ENCODE measurements at places on chromosomes 4 and X.

DNA sequence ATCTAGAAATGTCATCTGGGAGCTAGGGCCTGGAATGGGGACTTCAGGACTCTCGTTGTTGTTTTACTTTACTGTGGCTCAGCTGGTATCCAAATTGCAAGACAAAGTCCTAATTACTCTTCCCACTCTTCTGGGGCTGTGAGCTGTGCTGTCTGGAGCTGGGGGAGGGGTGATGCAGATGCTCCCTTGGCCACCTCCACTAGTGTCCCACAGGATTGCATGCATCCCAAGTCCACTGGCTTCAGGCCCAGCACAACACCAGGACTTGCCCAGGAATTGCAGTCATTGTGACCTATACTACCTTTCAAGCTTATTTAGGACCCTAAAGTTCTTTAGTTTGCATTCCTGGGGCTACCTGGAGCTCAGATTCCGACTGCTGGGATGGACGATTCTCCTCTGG lies 366.1 kb upstream of the FAM47C start:
- no peak for DNase-seq

- no peak for DNase-seq
Measured at GRCh38 chr4:48904541-48905142, 1.9 kb downstream of the OCIAD2 start.

DNA sequence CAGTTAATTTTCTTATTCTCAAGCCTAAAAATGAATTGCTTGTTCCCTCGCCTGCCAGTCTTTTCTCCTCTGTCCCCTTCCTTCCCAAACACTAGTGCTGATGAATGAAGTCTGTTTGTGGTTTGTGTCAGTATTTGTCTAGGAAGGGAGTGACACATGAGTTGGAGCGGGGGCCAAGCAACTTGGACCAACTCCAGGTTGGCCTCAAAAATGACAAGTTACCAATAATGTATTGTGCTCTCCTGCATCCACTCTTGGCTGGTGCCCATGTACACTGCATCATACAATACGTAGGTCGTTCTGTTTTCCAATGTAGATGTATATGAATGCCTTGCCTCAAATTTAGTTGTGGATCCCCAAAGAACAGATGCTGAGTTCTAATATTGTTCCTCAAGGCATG lies 223.0 kb upstream of the GPC4 start:
- DNase-seq: no peak

GRCh38 chr4:3437582-3437936 lies 4.2 kb upstream of the HGFAC start:
- DNase-seq: no peak

- no peak for DNase-seq
Measured at GRCh38 chr4:40587351-40587750, 42.3 kb downstream of the RBM47 start.

DNA sequence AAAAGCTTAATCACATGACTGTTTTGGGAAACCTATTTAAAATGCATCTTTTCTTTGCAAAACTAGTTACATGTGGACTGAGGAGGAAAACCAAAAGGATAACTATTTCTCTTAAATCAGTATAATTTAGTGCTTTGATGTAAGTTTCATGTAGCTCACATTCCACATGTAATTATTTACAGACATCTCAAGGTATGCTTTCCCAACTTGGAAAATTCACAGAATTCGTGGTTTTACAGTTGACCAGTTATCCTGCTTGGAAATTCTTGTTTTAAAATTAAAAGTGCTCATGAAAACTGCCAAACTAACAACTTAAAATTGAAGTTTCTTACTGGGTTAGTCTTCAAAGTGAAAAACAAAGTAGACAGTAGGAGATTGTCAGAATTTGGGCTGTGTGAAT lies 52.4 kb downstream of the EDNRA start:
- no peak for DNase-seq

- DNase-seq: no peak
Measured at GRCh38 chrX:71171110-71171801, 26.6 kb downstream of the NLGN3 start.

DNA sequence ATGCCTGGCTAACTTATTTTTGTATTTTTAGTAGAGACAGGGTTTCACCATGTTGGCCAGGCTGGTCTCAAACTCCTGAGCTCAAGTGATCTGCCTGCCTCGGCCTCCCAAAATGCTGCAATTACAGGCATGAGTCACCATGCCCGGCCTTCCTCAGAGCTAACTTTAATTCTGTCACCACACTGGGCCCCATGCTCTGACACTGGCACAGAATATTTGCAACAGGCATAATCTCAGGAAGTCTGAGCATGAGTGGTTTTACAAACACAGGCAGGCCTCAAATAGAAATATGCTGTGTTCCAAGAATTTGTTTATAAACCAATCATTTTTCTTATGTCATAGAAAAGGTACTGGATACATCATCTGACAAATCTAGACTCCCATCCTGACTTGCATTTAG lies 32.7 kb upstream of the FAM9C start:
- peak; percentile 72 for DNase-seq

All from CD4-positive, alpha-beta T cell treated with Interleukin-15 for 4 hours (primary cell).